LHCN-M2 (cell line): ENCODE measurements at places on chromosomes 4 and X.

GRCh38 chrX:23731951-23732350, 11.1 kb downstream of the ACOT9 start:
- peak; percentile 14 for DNase-seq

- no peak for DNase-seq
These were observed 11.7 kb upstream of the GNRHR start for GRCh38 chr4:67765928-67766327.

DNA sequence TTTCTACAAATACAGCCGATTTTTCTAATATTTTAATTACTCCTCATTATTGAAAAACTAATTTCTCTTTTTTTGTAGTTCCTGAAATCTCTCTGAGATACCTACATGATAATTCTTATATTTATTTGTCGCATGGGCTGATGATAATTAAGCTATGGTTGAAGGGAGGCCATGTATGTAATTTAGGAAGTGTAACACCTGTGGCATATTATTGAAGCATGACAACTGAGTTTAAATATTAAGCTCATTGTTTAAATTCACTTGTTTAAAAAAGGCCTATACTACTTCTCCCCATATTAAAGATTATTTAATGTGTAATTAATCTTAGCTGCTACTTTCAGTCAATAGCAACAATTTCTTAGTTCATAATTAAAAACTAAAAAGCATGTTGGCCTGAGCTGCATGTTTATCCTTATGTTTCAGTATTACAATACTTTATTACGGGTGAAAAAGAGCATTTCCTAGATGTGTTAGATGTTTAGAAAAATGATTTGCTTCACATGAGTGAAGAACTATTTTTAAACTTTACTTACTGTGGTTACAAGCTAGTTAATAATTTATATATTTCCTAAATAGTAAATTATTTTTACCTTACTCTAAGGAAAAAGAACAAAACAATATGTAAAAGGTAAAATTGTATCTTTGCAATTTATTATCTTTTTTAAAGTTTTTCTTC, 122.4 kb downstream of the RAP1GDS1 start:
- no peak for DNase-seq

GRCh38 chrX:41737065-41737464, 13.1 kb downstream of the GPR82 start:
- peak; percentile 89 for DNase-seq

- no peak for DNase-seq
These were observed 89.7 kb downstream of the AMELX start for GRCh38 chrX:11382930-11383329.

DNA sequence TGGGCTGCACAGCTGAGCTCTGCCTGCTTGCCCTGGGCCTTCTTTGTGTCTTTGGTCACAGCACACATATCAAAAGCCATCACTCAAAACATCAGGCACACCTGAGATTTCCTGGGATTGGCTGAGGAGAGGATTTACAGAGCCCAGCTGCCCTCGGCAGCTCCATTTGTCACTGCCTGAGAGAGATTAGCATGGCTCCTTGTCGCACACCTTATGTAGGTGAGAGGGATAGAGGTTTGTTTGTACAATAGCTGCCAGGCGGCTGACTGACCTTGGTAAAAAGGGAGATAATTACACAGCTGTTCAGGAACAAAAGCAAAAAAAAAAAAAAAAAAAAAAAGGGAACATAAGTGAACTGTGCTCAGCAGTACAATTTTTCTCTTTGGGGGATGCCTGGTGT, 63.2 kb downstream of the MGST2 start:
- DNase-seq = no peak

DNA sequence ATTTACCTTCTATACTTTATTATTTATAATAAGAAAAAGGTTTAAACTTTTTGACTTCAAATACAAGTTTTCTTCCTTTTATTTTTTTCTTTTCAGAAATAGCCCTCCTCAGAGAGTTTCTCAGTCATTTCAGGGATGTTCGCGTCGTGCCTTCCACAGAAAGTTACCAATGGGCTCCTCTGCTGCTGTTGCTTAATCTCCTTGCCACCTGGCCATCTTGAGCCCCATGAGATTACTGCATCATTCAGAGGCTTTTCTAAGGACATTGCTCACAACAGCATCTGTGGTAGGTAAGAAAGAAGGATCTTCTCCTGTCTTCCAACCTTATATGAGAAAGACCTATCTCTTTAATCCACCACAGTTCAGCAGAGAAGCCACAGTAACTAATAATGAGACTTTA, 1361.9 kb upstream of the ADGRL3 start:
- no peak for DNase-seq

GRCh38 chr4:48439988-48440387, 43.2 kb upstream of the SLC10A4 start:
- DNase-seq = no peak

DNA sequence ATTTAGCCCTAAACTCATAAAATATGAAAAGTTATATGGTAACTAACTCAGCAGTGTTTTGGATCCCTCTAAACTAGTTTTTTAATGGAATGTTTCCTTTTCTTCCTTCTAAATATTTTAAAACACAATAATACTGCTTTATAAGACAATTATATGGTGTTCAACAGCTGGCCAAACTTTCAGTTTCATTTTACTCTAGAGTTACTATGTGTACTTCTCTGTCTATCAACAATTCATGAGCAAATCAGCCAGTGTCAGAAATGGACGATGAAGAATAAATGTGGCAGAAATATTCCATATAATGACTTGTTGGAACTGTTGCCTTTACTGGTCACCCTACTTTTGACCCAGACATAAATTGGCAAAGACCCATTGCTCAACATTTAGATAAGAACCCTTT, 64.8 kb upstream of the CXXC4 start:
- DNase-seq = no peak

- no peak for DNase-seq
These were observed 74.3 kb upstream of the KCTD8 start for GRCh38 chr4:44522761-44523445.

GRCh38 chr4:36168127-36168878, 76.0 kb downstream of the ARAP2 start:
- no peak for DNase-seq

DNA sequence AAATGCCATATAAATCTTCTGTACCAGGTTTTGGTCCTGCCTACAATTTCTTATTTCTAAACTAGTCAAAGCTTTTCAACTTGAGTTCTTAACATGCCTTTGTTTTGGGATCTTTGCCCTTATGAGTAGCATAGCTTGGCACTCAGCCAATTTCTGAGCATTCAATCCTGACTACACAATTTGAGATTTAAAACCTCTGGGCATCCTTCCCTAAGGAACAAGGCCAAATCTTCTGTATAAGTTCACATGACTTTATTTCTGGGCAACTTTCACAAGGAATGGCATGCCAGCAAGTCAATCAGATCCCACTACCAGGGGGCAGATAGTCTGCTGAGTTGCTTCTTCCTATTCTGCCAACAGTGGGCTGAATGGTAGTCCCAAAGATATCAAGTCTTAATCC, 254.2 kb downstream of the ADAMTS3 start:
- peak; percentile 71 for DNase-seq

- no peak for DNase-seq
These were observed 22.4 kb downstream of the RBM47 start for GRCh38 chr4:40607221-40607620.

GRCh38 chr4:139921429-139922184, 232.4 kb downstream of the MAML3 start:
- DNase-seq = no peak

- no peak for DNase-seq
These were observed 5.3 kb downstream of the DIAPH2 start for GRCh38 chrX:96689991-96690390.

GRCh38 chr4:89575840-89576239, 261.1 kb downstream of the SNCA start:
- DNase-seq = no peak

DNA sequence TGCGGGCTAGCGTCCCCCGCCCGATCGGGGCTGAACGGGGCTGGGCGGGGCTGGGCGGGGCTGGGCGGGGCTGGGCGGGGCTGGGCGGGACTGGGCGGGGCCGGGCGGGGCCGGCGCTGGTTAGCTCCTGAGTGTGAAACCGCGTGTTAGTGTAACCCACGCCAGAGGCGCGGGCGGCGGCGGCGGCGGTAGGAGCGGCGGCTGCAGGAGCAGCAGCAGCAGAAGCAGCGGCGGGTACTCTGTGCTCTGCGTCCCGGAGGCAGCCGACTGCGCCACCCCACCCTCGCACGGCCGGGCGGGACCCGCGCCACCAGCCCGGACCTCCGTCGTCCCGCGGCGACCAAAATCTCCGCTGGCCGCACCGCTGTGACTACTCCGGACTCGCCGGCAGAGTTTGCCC, 128.1 kb downstream of the LAS1L start:
- DNase-seq = no peak

DNA sequence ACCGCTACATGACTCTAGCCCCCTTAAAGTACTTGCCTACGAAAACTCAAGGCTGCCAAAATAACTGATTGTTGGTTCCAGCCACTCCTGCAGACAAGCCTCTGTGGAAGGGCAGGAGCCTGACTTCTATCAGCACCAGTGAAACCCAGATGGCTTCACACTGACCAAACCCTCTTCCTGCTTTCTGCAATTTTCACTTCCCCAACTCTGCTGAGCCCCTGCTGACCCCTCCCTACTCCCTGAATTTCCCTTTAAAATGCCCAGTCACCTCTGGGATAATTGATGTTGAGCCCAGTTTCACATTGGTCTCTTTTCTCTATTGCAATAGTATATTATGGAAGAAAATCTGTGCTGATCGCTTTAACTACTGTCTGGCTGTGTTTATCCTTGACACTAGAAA, 61.6 kb upstream of the STS start:
- no peak for DNase-seq

DNA sequence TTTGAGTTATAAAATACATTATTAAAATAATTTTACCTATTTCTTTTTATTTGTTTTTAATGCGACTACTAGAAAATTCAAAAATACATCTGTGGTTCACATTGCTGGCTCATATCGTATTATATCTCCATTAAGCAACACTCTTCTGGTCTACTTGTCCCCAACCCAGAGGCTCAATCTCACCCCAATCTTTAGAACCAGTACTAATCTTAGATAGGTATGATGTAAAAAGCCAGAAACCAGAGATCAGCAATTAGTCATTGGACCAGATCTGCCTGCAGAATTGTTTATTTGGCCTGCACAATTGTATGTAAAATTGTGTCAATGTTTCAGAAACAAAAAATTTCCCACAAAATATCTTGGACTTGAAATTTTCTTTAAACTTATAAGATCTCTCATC, 155.5 kb upstream of the BMP3 start:
- no peak for DNase-seq

DNA sequence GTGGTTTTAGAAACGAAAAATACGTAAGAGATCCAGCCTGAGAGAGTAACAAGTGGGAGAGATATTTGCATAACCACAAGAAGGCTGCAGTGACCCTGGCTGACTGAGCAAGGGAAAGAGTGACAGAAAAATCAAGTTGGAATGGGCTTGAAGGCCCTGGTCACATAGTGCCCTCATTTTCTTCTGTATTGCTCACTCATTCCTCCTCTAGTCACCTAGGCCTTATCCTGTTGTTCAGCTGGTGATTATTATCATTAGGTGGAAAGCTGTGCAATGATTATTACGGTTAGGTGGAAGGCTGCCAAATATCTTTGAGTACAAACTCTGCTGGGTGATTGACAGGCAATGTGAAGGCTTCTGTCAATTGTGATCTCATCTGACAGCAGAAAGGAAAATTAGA, 2384.1 kb downstream of the PCDH7 start:
- no peak for DNase-seq

- no peak for DNase-seq
These were observed 35.7 kb downstream of the GATB start for GRCh38 chr4:151725087-151725486.

- DNase-seq = no peak
These were observed 3.2 kb downstream of the CENPC start for GRCh38 chr4:67542076-67542475.
